HT1080 (cell line): ENCODE measurements at places on chromosomes 2 and 18. TPM values are rescaled to one million over a fixed set of nuclear protein-coding genes. Genes with fewer than 3 reads are reported as not detected.

DNA sequence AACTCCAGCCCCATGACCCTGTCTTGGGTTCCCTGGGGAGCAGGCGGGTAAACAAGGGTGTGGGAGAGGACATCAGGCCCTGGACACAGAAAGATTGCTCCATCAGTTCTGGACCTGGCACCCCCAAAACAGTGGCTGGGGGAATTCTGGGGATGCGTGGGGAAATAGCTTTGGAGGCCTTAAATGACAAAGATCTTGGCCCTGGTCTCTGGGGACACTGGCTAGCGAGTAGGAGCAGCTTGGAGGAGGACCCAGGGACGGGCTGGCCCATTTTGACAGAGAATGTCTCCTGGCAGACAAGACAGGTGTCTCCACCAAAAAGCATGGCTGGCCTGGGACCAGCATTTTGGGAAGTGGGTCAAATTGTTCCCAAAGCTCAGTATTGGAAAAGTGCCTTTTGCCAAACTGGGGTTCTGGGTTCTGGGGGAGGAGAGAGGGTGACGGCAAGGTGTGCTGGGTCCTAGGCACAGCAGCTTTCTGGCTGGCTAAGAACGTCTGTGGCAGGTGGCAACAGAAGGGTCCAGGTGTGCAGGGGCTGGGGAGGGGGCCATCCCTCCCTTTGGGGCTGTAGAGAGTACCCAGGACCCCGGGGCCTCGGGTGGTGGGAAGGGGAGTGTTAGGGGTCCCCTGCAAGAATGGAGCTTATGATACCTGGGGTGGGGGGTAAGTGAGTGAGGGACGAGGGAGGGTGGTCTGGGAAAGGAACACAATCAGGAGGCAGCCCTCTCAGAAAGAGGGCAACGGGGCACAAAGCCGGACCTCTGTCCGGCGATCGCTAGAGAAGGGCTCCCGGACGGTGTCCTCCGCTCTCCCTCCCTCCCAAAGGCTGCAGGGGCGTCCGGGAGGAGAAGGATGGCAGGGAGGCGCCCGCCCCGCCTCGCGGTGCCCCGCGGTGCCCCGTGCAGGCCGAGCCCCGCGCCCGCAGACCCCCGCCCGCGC, 556 bp downstream of the CYRIA start:
- no peak for DNase-seq

DNA sequence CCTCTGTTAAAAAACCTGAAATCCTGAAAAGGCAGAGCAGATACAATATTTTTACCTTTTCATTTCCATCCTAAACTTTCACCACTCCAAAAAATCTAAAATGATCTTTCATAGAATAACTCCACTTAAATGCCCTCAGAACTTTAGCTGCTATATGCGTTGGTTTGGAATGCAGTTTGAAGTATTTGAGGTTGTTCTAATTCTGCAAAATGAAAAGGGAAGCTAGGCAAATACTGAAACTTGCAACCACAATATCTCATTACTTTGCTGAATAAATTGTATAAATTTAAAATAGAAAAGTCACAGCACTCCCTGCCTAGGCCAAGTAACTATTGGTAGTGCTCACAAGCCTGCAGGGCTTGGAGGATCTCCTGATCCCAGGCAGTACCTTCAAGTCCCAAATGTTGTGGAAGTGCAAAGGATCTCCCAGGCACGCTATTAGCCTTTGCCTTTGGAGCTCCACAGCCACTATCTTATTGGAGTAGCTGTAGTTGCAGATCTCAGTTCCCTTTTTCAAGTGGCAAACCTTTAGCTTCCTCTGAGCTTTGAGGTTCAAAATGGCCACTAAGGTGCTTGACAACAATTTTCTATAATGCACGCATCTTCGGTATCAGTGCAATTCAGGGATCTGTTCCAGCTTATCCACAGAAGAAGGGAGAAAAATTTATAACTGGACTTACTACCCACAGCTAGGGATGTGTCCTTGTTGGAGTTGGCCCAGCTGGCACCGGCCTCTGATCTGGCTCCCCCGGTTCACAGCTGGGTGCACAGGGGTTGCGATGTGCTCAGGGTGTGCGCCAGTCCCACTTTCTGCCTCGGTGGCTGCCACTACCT, 43.4 kb upstream of the ANKRD62 start:
- DNase-seq = no peak

GRCh38 chr18:52678551-52678950, 338.6 kb downstream of the DCC start:
- DNase-seq = no peak

GRCh38 chr18:9617006-9617542, 2.7 kb upstream of the PPP4R1 start:
- DNase-seq = no peak

GRCh38 chr2:23653326-23653725, 268.3 kb downstream of the KLHL29 start:
- no peak for DNase-seq

DNA sequence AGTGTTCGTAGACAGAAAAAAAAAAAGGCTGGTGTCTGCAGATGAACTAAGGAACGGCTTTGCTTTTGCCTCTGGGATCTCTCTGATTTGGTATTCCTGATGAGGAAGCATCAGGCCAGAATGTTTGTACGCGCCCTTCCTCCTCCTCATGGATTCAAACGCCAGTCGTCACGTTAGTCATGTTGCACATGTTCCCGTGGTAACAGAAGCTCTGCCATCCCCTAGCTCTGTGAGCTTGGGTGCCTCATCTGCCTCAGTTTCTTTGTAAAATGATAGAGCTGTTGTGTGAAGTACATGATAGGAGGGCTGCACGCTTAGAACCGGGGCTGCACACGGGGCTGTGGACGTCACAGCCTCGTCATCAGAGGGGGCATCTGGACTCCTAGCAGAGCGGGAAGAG, 47.0 kb downstream of the TSHZ1 start:
- no peak for DNase-seq

DNA sequence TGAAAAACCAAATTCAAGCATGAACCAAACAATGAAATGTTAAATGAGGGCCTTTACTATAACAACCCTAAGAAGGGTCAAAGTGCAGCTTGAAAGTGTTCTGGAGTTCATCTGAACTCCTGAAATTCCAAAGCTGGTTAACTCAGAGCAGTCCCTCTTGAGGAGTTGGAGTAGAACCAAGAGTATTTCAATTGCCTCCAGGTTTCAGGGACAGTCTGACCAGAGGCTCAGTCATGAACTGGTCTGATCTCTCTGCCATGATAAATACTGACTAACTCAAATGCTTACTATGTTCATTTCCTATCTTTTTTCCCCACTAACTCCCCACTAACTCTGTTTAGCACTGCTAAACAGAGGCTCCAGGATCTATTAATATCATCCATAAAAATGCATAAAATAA, 2.7 kb downstream of the STARD7 start:
- DNase-seq = no peak

DNA sequence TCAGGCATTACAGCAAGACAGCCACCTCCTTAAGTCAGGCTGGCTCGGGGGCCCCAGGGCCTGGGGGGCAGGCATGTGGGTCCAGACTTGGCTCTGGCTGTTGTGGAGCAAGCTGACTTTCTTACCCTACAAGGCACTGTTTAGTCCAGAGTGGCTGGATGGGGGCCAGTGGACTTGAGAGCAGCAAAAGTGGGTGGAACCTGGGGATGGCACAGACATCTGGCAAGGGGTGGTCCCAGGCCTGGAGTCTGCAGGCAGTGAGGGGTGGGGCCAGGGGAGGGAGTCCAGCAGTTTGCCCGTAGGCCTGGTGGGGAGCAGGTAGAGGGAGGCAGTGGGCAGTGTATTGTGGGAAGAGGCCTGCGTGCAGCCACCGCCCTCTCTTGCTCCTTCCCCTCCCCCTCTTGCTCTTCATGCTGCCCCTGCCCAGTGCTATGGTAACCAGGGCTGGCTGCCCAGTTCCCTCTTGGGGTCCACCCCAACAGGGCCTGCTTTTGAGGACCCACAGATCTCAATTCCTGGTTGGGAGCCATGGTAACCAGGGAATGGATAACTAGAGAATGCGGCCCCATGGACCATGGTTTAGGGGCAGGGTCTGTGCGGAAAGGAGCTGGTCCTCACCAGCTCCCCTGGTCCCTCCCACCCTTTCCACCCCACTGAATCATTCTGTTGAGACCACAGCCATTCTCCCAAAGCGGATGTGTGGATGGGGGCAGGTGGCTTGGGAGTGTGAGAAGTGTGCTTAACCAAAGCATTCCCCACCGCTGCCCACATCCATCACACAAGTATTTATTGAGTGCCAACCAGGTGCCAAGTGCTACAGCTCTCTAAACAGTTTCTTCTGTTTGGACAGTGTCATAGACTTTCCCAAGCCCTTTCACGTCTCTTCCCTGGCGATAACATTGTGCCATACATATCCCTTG, 19.3 kb downstream of the SPEG start:
- DNase-seq = peak; percentile 89

Gene SCN2A
- 4.4 and 4.6 TPM in 2 replicates for total RNA-seq

Gene PLCD4
- total RNA-seq = 1.7 and 2.4 TPM in 2 replicates

Gene RNF125
- total RNA-seq = 2.1 and 2.3 TPM in 2 replicates
